ENCODE measurements at places on chromosomes 7 and 10. TPM values are rescaled to one million over a fixed set of nuclear protein-coding genes. Genes with fewer than 3 reads are reported as not detected.

Gene R3HCC1L
- 30.4 TPM for total RNA-seq

Gene AKR1C2
- total RNA-seq = not detected

Gene SPDYE5
- not detected for total RNA-seq

Gene TACR2
- 0.19 TPM for total RNA-seq

Gene CD36
- 3.6 TPM for total RNA-seq

Gene ADCY1
- total RNA-seq = not detected

Gene MSS51
- 6.2 TPM for total RNA-seq

Gene NEUROD6
- not detected for total RNA-seq

Gene ATP6V0A4
- total RNA-seq = not detected

Gene LIPN
- total RNA-seq = not detected

Gene RHOBTB1
- not detected for total RNA-seq

Gene ZNF789
- total RNA-seq = 21.2 TPM

Gene TCERG1L
- total RNA-seq = not detected

Gene FRMPD2
- not detected for total RNA-seq

Gene FGL2
- total RNA-seq = 4.5 TPM

Gene C10orf53
- not detected for total RNA-seq

Gene TUBB8
- not detected for total RNA-seq

Gene FGFR2
- 0.90 TPM for total RNA-seq

Gene LOXL4
- not detected for total RNA-seq

Gene MSMB
- not detected for total RNA-seq

Gene NXPH1
- total RNA-seq = not detected

Gene ABCB4
- not detected for total RNA-seq

Gene CLCN1
- total RNA-seq = not detected

Gene DDIT4
- total RNA-seq = 24.5 TPM

Gene BLVRA
- total RNA-seq = 19.3 TPM

Gene PNLIPRP3
- not detected for total RNA-seq

Gene MET
- 0.23 TPM for total RNA-seq

Gene PBLD
- total RNA-seq = 2.3 TPM

Gene VDAC2
- total RNA-seq = 79.0 TPM

Gene C10orf143
- 9.2 TPM for total RNA-seq

Gene HMX2
- total RNA-seq = not detected

Gene CPA2
- total RNA-seq = not detected

Gene CUZD1
- total RNA-seq = 3.8 TPM

Gene KCNH2
- 2.3 TPM for total RNA-seq

Gene NEBL
- not detected for total RNA-seq

Gene CHRM2
- total RNA-seq = not detected

Gene METTL27
- total RNA-seq = 7.6 TPM

Gene DENND2A
- not detected for total RNA-seq

Gene SFMBT2
- 22.3 TPM for total RNA-seq

Gene CNPY1
- total RNA-seq = not detected

Gene MYOZ1
- total RNA-seq = not detected

Gene WNT8B
- total RNA-seq = not detected

Gene ECD
- total RNA-seq = 31.1 TPM

Gene RBP3
- total RNA-seq = not detected

Gene HECW1
- not detected for total RNA-seq

Gene NPC1L1
- 0.23 TPM for total RNA-seq

Gene CYP2E1
- total RNA-seq = 1.2 TPM

Gene LIPF
- total RNA-seq = not detected

Gene COBL
- total RNA-seq = not detected

Gene NODAL
- total RNA-seq = not detected

Gene CALHM1
- total RNA-seq = not detected

Gene TMEM176B
- total RNA-seq = 1.6 TPM

Gene HTR5A
- not detected for total RNA-seq

Gene EMX2
- not detected for total RNA-seq

Gene MRLN
- not detected for total RNA-seq

Gene SPAM1
- not detected for total RNA-seq
